ENCODE measurements at places on chromosomes 7 and 10. TPM values are rescaled to one million over a fixed set of nuclear protein-coding genes. Genes with fewer than 3 reads are reported as not detected.
A peak's percentile ranks its signal among the peaks of the same experiment; 100 is the strongest.

DNA sequence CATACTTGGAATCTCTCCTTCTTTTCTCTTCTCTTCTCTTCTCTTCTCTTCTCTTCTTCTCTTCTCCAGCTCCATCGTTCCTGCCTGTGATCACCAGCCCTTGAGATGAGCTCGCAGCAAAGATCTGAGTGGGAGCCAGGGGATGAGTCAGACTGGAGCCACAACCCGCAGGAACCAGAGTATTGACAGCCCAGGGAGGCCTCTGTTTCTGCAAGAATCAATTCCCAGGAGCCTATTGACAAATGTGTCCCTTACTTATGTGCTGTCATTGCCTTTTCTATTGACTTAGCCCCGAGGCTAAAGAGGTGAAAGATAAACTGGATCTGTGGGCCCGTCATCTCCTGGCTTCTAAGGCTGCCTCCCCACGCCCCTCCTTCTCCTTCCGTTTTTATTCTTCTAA lies 13.1 kb upstream of the HABP2 start:
- peak; percentile 56 for DNase-seq

EBLN1 gene
- not detected for total RNA-seq

DNA sequence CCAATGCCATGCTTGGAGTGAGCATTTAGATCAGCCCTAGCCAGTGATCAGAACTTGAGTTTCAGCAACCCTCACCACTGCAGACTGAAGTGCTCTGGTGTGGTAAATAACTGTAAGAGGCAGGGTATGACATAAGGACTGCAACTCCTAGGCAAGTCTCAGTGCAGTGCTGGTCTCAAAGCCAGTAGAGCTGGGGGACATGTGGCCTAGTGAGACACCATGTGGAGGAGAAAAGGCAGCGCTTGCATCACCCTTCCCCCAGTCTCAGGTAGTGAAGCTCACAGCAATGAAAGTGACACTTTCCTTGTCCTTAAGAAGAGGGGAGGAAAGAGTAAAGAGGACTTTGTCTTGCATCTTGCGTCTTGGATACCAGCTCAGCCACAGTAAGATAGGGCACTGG lies 386.8 kb upstream of the POT1 start:
- no peak for DNase-seq

DNA sequence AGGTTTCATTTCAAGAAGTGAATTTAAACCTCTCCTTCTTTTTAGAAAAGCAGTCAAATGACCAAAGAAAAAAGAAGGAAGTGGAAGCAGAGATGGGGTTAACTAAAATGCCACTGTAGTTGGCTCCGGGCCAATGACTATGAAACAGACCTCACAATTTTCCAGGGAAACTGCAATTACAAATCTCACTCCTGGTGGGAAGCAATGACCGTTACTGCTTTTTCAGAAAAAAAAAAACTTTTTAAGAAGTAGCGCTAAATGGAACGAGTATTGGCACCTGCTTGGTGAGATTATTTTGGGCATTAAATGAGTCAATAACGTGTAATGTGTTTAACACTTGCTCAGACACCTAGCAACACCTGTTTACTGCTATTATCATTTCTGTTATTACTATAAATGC lies 1.2 kb downstream of the SFRP4 start:
- no peak for DNase-seq

SPAM1 gene
- total RNA-seq = not detected

- no peak for DNase-seq
Measured at GRCh38 chr10:106515206-106515790, 649.2 kb downstream of the SORCS1 start.

- peak; percentile 31 for DNase-seq
Measured at GRCh38 chr7:149422914-149423301, 38.0 kb downstream of the ZNF777 start.

CPEB3 gene
- 16.9 TPM for total RNA-seq

NEUROD6 gene
- total RNA-seq = not detected

- peak; percentile 92 for DNase-seq
Measured at GRCh38 chr7:63899691-63900393, 98.8 kb upstream of the ZNF722 start.

GRCh38 chr7:76108540-76109233 lies 60.8 kb downstream of the MDH2 start:
- DNase-seq = no peak

GRCh38 chr7:30584965-30585364 lies 9.7 kb upstream of the GARS1 start:
- no peak for DNase-seq

DNA sequence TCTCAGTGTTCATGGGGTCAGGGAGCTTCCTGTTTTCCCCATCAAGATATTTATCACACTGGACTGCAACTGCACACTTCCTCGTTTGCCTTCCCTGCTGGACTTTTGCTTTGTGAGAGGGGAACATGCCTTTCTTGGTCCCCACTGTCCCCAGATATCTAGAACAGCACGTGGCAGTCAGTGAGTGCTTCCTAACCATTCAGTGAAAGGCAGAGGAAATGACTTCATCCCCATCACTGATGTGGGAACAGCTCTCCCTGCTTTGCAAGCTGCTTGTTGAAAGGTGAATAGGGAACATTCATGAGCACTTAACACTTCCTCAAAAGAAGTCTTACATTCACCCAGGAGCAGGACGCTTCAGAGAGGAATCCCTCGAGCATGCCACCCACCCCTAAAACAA lies 135.4 kb downstream of the MYOF start:
- DNase-seq = no peak

- peak; percentile 0 for DNase-seq
Measured at GRCh38 chr10:132173185-132173584, 13.6 kb upstream of the DPYSL4 start.

DNA sequence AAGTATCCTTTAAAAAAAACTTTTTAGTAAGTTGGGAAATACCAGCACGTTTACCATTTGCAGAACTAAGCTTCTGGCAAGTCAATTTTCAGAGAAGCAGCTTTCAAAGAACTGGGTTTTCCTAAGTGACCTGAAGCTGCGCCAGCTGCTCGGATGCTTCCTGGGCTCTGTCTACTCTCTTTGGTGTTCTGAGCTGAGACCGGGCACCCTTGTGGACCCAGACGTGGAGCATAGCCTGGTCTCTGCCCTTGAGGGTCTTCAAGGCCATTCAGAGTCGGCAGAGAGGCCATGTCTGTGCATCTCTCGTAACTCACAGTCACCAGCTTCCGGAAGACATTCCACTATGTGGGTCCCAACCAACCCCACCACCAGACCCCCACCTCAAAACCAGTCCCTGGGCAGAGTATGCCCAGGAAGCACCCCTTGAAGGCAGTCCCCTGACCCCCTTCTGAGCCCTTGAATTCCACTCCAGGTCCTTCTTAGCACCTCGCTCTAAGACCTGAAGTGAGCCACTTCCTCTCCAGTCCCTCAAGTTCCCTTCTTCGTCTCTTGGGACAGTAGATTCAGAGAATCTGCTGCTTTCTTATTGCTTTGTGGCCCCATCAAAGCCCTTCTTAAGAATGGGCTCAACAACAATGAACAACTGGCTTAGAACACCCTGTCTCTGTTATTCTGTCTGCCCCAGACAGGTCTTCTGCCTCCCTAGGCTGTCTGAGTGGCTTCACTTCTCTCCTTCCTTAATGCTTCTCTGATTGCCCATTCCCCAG lies 8.5 kb downstream of the CALML5 start:
- DNase-seq = no peak

- no peak for DNase-seq
Measured at GRCh38 chr7:35248576-35249536, 5.0 kb downstream of the TBX20 start.

TSPAN12 gene
- total RNA-seq = 2.3 TPM

GRCh38 chr7:104123786-104124185 lies 84.0 kb downstream of the ORC5 start:
- DNase-seq = no peak

DNA sequence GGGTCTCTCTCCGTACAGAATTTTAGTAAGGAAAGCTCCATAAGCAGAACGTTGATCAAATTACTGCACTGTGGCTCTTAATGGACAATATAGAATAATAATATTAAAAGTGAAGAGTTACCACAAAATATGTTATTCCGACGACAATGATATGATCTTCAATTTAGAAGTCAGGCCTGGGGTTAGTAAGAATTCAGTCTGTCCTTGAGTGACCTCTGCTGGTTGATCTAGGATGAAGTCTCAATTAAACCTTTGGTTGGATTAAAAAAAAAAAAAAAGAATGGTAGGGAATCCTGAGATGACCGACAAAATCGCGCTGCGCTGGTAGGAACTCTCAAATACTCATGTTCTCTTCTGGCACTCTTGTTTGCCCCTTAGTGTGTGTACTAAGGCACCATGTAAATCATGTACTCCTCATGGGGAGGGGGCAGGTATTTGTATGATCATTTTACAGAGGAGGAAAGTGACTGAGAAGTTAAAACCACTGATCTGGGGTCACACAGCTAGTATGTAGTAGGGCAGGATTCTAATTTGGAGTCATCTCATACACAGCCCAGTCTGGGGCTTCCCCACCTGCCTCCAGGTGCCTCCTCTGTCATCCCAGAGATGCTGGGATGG lies 161.3 kb upstream of the NPVF start:
- DNase-seq = no peak

GRCh38 chr10:43653746-43654145 lies 5.1 kb upstream of the ZNF32 start:
- DNase-seq = no peak

- DNase-seq = no peak
Measured at GRCh38 chr10:103659674-103660363, 166.3 kb downstream of the NEURL1 start.

DNA sequence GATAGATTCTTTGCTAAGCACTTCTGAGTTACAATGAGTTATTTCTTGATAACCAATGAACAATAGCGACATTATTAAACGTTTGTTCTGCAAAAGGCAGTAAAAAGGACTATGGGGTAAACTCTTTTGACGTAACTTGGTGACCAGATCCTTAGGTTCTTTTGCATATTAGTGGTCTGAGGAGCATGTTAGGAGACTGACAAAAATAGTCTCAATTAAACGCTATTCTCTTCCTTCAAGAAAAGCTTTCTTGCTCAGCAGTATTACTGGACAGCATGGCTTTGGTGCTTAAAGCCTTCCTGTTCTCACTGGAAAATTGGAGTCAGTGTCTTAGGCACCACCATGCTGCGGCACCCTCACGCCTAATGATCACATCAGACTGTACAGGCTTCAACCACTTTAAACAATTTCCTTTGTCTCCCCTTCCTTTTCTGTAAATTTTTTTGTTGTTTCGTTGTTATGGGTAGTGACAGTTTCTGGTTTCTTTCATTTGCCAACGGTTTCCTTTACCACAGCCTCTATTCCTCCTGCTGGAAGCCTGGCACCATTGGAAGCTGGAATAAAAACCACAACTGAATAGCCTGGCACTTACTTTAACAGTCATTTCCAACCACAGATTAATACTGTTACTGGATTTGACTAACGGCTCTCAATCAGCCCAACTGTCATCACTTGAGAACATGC lies 49.2 kb upstream of the FAM133B start:
- no peak for DNase-seq

DNA sequence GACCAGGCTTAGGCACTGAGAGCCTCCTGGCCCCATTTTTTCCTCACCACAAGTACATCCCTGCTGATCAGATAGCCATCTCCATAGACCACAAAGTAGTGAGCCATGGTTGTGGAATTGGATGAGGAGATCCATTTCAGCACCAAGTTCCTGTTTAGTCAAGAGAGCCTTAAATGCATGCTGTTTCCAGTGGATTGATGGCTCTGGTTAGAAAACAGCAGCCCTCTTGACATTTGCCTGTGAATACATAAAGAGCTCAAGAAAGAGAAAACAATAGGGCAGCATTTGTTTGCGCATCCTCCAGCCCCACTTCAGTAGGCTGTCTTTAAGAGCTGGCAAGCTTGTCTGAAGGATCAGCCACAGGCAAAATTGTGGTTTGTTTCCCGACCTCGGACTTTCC lies 251.2 kb downstream of the POU6F2 start:
- no peak for DNase-seq

CYP3A5 gene
- total RNA-seq = 0.12 TPM

DNA sequence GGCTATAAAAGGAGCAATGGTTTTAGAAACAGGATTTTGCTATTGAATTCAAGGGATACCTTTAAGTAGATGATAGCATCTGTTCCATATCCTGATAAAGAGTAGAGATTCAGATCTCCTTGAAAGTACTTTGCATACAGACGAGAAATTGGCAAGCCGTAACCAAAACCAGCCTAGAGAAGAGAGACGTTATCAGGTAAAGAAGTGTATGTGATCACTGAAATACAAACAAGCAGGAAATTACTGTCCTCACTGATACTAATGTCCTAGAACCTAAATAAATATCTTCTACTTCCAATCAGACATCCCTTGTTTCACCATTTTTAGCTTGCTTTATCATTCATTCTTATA lies 9.4 kb downstream of the PDK4 start:
- no peak for DNase-seq

DNA sequence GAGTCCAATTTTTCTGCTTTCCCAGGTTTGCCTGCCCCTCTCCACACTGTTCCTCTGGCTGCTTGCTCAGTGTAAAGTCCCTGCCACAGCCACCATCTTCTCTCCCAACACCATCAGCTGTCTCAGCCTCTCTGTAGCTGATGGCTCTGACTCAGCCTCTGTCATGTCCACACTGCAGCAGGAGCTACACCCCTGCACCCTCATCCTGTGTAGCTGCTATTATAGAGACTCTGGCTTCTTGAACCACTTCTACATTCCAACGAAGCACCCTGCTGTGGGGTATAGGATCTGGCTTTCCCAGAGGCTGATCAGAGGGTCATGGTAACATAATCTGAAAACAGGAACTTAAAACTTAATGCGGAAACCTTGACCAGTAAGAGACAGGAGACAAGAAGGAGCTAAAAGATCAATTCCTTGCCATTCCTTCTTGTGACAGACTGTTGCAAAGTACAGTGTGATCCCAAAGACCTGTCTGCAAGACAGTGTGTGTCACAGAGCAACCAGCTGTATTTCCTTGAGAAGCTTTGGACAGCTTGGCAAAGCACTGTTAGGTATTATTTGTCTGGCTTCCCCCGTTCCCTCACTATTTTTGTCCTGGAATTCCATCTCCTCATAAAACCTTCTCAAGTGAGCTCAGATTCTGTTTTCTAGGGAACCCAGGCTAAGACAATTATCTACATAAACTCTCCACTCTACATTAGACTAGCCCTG lies 42.3 kb downstream of the NRCAM start:
- DNase-seq = no peak

WDR86 gene
- total RNA-seq = 0.29 TPM

GRCh38 chr7:16942929-16943509 lies 61.2 kb upstream of the AGR3 start:
- DNase-seq = no peak

GRCh38 chr10:58913717-58914116 lies 262.7 kb upstream of the PHYHIPL start:
- DNase-seq = no peak

GRCh38 chr7:14551310-14551709 lies 351.2 kb downstream of the DGKB start:
- no peak for DNase-seq

GRCh38 chr10:125011926-125012705 lies 70.2 kb downstream of the ZRANB1 start:
- DNase-seq = peak; percentile 52

GRCh38 chr7:123945938-123946337 lies 20.9 kb downstream of the SPAM1 start:
- no peak for DNase-seq

PLEKHS1 gene
- total RNA-seq = not detected

DNA sequence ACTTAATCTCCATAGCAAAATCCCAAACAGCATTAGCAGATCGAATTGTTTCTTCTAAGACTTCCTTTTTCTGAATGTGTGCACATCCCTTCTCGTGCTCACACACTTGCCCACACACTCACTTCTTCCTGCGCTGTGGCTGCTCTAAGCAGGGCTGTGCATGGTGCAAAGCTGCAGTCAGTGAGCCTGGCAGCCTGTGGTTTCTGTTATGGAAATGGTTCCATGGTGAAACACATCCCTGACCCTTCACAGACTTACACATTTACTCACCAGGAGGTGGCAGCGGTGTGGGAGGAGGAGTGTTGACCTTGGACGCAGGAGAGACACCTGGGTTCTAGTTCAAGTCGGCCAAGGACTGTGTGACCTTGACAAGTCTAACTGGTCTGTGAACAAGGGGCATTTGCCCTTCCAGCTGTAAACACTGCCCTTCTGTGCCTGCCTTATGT lies 24.9 kb downstream of the MTURN start:
- DNase-seq = no peak

Measured in psoas muscle (tissue), 8 donors.